ENCODE measurements at places on chromosomes 2 and 18.

GRCh38 chr2:86485103-86485502, 43.9 kb downstream of the KDM3A start:
- no peak for DNase-seq

- DNase-seq, result no peak
Measured at GRCh38 chr2:197308585-197308984, 2.0 kb downstream of the ANKRD44 start.

- no peak for DNase-seq
Measured at GRCh38 chr18:24656551-24657443, 196.4 kb downstream of the HRH4 start.

GRCh38 chr18:27017901-27018500, 152.5 kb upstream of the AQP4 start:
- DNase-seq, result peak; percentile 1

DNA sequence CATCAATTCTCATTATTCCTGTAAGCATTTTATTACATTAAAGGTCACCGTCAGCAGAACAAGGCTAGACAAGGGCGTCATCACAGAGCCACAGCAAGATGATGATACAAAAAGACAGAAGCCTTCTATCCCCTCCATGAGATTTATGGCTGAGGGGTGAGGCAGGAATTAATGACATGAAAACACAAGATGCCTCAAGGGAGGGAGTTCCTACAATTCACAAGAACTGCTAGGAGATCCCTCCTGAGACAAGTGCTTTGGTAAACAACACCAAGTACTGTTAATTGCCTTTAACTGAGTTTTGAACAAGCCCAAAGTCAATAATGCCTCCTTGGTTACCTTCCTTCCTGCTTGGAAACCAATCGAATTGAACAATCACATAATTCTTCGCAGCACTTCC, 14.1 kb downstream of the ADD2 start:
- no peak for DNase-seq

- no peak for DNase-seq
Measured at GRCh38 chr2:200507179-200507578, 2.7 kb downstream of the KCTD18 start.

GRCh38 chr2:152620985-152621384, 96.3 kb downstream of the PRPF40A start:
- no peak for DNase-seq

GRCh38 chr18:12657684-12658425, at the start of gene SPIRE1:
Gene SPIRE1 (minus strand): TSS chr18:12658107. CDS start chr18:12657866, 241 bp downstream.
- peak; percentile 80 for DNase-seq

DNA sequence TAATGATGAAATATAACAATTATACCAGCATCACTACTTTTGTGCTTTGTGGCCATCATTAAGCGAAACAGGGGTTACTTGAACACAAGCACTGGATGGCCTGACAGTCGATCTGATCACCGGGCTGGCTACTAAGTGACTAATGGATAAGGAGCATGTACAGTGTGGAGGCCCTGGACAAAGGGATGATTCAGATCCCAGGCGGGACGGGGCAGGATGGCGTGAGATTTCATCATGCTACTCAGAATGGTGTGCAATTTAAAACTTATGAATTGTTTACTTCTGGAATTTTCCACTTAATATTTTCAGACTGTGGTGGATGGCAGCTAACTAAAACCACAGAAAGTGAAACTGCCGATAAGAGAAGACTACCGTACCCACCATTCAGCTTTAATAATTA, 7.0 kb upstream of the CLIP4 start:
- peak; percentile 87 for DNase-seq

- no peak for DNase-seq
Measured at GRCh38 chr18:58653814-58654509, 17.3 kb upstream of the MALT1 start.

DNA sequence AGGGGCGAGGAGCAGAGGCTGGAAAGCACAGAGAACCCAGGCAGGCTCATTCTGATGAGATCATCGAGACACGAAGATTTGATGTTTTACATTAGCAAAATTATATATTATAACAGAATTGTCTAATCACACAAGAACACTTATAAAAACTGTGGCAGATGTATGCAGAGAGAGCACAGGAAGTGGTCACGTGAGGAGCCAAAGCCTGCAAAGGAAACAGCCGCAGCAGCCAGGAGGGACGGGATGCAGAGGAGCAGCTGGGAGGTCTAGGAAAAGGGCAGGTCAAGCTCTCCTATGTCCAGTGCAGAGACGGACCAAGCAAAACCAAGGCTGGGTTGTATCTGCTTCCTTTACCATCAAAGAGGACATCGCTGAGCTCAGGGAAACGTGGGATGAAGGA, 355.1 kb upstream of the MYT1L start:
- DNase-seq, result no peak

GRCh38 chr2:153939124-153939796, 67.5 kb downstream of the GALNT13 start:
- no peak for DNase-seq

- no peak for DNase-seq
Measured at GRCh38 chr18:3605486-3605952, 155.5 kb downstream of the TGIF1 start.

GRCh38 chr2:168635065-168635577, 167.3 kb upstream of the NOSTRIN start:
- peak; percentile 20 for DNase-seq

- no peak for DNase-seq
Measured at GRCh38 chr2:164960159-164960558, 4.8 kb upstream of the SLC38A11 start.

DNA sequence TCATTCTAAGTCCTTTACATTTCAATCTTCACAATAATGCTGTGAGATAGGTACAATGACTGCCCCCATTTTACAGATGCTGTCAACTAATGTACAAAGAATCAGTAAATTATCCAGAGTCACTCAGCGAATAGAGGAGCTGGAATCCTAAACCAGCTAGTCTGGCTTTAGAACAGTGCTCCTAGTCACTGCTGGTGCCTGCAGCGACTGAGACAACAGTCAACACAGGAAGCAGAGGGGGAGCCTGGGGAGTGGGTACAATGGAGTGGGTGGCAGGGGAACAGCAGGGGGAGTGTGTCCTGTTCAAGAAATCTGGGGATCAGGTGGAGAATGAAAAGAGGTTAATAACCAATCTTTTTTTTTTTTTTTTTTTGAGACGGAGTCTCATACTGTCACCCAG, 37.3 kb downstream of the CCDC93 start:
- DNase-seq, result no peak

DNA sequence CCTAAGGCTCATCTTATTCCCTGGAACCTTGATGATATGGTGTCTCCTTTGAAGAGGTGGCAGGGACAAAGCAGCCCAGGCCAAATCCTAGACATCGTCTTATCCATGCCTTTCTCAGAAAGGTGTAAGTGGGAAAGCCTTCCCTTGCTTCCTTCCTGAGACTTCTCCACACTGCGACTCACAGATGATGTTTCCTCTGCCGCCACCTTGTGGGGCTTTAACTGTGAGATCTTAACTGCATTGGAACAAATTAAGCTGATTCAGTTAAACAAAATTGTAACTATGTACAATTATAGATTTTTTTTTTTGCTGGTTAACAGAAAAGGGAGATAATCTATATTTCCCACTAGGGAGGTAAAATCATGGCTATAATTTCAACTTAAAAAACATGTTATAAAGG, 10.0 kb upstream of the GCA start:
- DNase-seq, result peak; percentile 37

DNA sequence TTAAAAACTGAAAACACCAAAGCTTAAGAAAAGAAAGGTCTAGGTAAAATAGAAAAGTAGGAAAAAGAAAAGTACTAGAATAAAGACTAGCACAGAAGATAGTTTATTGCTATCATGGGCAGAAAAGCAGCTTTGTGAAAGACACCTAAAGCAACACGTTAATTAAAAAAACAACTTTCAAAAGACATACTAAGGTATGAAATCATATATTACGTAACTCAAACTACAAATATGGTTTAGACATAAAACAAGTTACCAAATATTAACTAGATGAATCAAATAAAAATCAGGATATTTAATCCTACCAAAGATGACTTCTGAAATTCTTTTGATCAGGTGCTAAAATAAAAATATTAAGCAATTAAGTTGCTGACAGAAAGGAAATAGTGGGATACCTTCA, 30.3 kb downstream of the RTTN start:
- no peak for DNase-seq

DNA sequence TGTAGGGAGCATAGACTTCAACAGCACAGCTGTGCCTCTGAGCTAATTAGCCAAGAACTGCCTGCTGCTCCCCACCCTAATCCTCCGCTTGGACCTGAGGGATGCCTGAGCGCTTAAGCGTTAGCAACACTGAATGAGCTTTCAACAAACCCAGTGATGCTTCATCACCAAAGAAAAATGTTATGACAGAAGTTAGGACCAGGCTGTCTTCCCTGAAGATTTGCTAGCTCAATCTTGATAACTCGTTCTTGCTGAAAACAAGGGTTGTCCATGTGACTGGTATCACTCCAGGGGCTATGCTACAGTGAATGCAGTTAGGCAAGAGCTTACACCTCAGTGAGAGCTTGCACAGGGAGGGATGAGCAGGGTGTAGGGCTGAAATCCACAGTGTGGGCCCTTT, 190.7 kb upstream of the SIX2 start:
- DNase-seq, result peak; percentile 68

DNA sequence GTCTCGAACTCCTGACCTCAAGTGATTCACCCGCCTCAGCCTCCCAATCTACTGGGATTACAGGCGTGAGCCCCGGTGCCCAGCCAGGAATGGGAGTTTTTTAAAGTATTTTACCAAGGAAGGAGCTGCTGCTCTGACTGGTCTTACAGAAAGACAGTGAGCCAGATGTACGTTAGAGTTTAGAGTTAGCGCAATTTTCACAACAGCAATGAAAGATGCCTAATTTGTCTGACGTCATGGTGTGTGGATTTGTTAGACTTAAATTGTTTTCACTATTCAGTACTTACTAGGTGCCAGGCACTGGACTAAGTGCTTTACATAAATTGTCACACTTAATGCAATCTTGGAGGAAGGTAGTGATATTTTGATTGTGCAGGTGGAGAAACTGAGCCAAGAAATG, 12.4 kb upstream of the RPL37A start:
- no peak for DNase-seq

GRCh38 chr2:59322005-59322404, 1080.9 kb upstream of the FANCL start:
- no peak for DNase-seq

- no peak for DNase-seq
Measured at GRCh38 chr2:39666491-39667101, 879 bp downstream of the TMEM178A start.

GRCh38 chr2:184530239-184530638, 68.1 kb upstream of the ZNF804A start:
- DNase-seq, result no peak

- DNase-seq, result peak; percentile 88
Measured at GRCh38 chr2:12928197-12928774, 211.6 kb downstream of the TRIB2 start.

- no peak for DNase-seq
Measured at GRCh38 chr2:190435031-190435670, 27.0 kb downstream of the MFSD6 start.

- no peak for DNase-seq
Measured at GRCh38 chr2:126720638-126721037, 64.7 kb downstream of the GYPC start.

DNA sequence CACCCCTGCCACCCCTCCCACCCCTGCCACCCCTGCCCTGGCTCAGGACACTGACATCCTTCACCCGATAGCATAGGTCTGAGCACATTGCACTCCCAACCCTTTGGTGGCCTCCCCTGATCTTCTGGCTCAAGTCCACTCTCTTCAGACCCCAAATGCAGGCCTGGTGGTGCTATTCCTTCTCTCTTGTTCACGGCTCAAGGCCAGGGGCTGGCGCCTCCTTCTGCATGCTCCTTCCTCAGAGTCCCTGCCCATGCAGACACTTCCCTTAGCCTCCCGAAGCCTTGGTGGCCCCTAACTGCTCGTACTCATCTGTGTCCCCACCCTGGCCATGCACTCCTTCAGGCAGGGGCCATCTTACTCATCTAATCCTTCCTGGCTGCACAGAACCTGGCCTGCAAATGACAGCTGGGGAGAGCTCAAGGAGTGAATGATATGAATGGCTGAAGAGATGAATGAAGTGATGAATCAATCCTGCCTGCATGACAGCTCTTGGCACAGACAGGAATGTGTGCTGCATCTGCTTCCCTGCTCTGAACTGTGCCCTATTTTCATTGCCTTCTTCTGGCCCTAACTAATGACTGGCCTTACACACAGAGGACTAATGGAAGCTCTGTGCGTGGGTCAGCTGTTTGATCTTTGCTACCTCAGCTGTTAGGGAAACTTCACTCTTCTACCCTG, 290.8 kb downstream of the DYSF start:
- peak; percentile 20 for DNase-seq
